ENCODE measurements at places on chromosomes 7 and 10.

DNA sequence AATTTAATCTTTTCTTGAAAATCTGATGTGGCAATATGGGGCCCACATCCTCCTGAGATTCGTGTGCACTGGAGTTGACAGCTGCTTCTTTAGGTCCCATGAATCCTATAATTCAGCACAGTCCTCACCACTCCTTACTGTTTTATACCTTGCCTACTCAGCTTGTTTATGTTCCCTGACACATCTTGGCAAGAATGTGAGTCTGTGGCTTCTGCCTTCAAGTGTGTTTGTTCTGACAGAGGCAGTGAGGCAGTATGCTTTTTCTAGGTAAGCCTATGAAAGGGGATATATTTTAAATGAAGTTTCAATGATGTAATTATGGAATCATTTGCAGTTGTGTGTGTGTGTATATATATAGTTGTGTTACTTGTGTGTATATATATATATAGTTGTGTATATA is 106.4 kb downstream of the AMPH start:
- no peak for DNase-seq

DNA sequence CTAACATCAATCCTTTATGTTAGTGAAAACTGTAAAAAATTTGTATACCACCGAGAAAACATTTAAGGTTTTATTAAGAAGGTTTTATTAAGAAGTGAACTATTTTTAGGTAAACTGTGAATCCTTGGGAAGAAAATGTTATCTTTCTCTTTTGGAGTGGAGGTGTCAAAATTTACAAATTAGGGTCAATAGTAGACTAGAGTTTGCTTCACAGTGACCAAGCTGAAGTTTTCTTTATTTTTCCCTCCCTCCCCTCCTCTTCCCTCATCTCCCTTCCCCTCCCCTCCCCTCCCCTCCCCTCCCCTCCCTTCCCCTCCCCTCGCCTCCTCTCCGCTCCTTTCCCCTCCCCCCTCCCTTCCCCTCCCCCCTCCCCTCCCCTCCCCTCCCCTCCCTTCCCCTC is 168.8 kb downstream of the CNTNAP2 start:
- DNase-seq, result no peak

- no peak for DNase-seq
Measured at GRCh38 chr7:149297034-149297755, 35.2 kb downstream of the ZNF783 start.

GRCh38 chr7:27030393-27031050 is 65.3 kb downstream of the HOXA1 start:
- no peak for DNase-seq

- no peak for DNase-seq
Measured at GRCh38 chr10:9437131-9437530, 1382.6 kb downstream of the GATA3 start.

- DNase-seq, result no peak
Measured at GRCh38 chr7:55550841-55551537, 21.3 kb downstream of the VOPP1 start.

- DNase-seq, result no peak
Measured at GRCh38 chr7:69476416-69476815, 121.9 kb upstream of the AUTS2 start.
